Globus pallidus (tissue), 1 donor: ENCODE measurements at places on chromosomes 7 and 10.

DNA sequence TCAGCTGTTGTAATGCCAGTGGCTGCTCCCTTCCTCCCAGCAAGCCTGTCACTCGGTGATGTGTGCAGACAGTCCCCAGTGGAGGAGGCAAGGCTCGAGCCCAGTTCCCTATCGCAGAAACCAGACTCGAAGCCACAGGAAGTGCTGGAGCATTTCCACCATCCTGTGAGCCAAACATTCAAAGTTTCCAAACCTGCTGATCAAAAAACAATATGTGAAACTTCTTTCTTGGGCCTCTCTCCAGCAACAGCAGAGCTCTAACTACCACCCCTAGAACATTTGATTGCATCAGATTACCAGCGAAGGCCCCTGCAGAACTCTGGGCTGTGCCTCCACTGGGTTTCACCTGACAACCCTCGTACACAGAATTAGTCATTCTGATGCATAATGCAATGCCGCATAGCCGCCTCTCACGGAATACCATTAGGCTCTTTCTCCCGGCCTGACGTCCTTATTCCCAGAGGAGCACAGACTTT, 94.0 kb downstream of the ELMO1 start:
- peak; percentile 65 for DNase-seq

DNA sequence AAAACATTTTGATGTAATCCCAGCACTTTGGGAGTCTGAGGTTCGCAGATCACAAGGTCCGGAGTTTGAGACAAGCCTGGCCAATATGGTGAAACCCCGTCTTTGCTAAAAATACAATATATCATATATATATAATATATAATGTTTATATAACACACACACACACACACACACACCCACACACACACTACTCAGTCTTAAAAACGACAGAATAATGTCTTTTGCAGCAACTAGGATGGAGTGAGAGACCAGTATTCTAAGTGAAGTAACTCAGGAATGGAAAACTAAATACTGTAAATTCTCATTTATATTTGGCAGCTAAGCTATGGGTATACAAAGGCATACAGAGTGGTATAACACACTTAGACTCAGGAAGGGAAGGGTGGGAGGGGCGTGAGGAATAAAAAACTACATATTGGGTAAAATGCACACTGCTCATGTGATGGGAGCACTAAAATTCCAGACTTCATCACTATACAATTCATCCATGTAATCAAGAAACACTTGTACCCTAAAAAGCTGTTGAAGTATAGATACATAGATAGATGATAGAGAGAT, 231.2 kb upstream of the SEMA3A start:
- no peak for DNase-seq

- no peak for DNase-seq
These were observed 17.3 kb downstream of the ABCB4 start for GRCh38 chr7:87458148-87458547.

- DNase-seq: no peak
These were observed 33.9 kb downstream of the FAM107B start for GRCh38 chr10:14740684-14741247.

- DNase-seq: no peak
These were observed 86.1 kb downstream of the PIP4K2A start for GRCh38 chr10:22628309-22628708.
